ENCODE measurements at places on chromosomes 7 and 10.

DNA sequence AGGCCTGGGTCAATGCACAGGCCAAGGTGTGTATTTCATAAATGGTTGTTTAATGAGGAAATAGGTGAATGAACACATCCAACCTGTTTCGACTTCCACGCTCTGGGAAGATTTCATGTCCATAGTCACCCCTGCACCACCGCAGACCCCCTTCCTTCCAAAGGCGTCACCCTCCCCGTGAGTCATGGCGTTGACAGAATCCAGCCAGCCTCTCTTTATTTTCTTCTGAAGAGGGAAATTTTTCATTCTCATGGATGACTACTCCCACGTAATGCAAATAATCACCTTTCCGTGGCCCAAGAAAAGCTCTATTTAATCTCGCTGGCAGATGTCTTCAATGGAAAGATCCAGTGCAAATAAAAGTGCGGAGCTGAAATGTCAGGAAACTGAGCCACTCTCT lies 75.3 kb upstream of the FOXK1 start:
- peak; percentile 44 for DNase-seq

DNA sequence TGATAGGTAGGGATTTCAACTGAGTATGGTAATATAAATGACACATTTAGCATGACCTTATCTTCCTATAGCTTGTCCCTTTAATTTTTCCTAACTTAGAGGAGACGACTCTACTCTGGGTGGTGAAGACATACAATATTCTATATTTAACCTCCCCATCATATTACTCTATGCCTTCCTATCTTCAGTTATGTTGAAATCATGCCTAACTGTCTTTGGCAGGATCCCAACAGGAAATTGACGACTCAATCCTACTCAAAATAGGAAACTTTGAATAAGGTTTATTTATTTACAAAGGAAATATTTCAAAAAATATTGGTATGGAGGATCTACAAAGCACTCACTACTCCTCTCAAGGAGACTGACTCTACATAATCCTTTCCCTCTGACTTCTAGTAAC lies 24.1 kb upstream of the SEMA3A start:
- no peak for DNase-seq

- DNase-seq: no peak
Measured at GRCh38 chr10:8233049-8233448, 178.6 kb downstream of the GATA3 start.

DNA sequence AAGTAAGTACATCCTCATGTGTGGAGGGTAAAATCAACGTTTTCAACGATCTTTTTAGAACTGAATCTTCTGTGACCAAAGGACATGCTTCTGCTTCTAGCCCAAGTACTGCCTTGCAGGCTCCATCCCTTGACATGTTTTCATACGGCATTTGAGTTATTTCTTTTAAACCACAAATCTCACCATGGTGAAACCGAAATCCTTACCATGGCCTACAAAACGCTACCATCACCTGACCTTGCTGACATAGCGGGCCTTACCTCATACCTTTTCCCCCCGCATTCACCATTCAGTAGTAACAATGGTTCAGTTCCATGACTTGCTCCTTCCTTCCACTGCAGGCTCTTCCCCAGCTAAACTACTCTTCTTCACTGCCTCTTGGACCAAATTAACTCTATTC lies 3.5 kb downstream of the RNF216 start:
- peak; percentile 9 for DNase-seq

DNA sequence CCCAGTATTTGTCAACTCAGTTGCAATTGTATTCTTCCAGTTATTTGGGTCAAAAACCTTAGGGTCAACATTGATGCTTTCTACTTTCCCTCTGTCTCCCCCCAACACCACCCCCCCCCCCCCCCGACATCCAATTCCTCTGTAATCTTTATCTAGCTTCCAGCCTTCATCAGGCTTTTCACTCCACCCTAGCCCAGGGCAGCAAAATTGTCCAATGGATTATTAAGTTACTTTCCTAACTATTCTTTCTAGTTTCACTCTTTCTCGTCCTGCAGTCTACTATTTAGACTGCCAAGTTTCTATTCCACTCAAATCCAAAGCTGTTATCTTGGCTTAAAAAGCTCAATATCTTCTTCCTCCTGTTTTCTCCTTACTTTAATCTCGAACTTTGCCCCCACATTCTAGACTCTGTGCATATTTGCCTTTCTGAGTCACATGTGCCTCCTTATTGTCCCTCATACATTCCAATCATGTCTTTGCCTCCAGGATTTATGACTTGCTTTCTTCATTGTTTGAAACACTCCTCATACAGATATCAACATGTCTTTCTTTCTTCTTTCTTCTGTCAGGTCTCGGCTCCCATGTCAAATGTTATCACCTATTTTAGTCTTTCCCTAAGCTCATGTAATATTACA lies 196.6 kb upstream of the TMEM196 start:
- no peak for DNase-seq

GRCh38 chr7:27478084-27478483 lies 184.6 kb downstream of the HIBADH start:
- DNase-seq: no peak

DNA sequence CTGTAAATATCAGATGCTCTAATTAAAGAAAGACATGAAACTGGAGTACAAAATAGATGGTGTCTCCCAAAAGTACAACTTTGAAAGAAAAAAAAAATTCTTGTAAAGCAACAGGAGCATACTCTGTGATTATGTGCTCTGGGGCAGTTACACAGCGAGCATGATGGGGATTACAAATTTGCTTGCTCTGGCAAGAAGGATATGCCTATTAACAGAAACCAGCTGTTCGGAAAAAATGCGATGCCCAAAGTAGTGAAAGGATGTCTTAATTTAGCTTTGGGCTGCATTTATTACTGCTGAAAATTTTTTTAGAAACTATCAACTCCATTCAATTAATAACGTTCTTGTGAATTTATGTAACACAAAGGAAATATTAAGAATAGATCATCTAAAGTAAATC lies 256.9 kb upstream of the TPK1 start:
- no peak for DNase-seq

GRCh38 chr10:60521974-60522405 lies 132.3 kb upstream of the ANK3 start:
- DNase-seq: no peak

- DNase-seq: no peak
Measured at GRCh38 chr7:109868215-109868860, 1222.6 kb upstream of the LRRN3 start.

DNA sequence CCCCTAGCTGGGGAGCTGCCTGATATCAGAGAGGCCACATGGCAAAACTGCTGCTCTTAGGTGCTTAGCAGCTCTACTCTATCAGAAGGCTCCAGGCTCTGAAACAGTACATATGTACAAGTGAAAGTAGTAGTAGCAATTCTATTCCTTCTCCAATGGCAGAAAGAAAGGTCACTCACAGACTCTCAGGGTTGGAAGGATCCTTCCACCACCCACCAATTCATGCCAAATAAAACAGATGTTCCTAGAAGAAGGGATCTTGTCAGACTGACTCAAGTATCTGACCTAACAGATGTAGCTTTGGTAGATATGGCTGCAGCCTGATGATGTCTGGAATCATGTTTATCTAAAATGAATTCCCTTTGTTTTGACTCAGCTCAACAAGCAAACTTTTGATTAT lies 8.0 kb upstream of the ALDH18A1 start:
- no peak for DNase-seq

DNA sequence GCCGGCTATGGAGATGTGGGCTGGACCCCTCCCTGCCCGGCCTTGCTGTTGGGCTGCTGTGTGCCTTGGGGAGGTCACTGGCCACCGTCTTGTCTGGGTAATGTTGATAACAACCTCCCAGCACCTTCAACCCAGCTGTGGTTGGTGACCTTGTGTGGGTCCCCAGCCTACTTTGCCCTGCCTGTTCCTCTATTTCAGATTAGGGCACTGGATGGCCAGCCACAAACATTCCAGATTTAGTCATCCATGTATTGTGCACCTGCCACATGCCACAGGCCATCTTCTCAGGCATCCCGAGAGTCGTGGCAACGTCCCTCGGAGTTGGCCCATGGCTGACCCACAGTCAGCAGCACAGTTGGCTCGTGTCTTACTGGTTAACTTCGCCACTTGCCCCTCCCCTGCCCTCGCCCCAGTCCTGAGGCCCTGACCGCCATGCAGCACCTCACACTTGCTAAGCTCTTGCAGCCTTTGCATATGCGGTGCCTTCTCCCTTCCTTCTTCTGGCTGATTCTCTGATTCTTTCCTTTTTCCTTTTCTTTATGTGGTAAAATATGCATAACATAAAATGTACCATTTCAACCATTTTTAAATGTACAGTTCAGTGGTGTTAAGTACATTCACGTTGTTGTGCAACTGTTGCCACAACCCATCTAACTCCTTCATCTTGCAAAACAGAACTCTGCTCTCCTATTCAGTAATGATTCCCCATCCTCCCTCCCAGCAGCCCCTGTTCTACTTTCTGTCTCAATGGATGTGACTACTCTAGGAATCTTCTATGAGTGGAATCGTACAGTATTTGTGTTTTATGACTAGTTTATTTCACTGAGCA lies 60.6 kb downstream of the PRF1 start:
- no peak for DNase-seq

DNA sequence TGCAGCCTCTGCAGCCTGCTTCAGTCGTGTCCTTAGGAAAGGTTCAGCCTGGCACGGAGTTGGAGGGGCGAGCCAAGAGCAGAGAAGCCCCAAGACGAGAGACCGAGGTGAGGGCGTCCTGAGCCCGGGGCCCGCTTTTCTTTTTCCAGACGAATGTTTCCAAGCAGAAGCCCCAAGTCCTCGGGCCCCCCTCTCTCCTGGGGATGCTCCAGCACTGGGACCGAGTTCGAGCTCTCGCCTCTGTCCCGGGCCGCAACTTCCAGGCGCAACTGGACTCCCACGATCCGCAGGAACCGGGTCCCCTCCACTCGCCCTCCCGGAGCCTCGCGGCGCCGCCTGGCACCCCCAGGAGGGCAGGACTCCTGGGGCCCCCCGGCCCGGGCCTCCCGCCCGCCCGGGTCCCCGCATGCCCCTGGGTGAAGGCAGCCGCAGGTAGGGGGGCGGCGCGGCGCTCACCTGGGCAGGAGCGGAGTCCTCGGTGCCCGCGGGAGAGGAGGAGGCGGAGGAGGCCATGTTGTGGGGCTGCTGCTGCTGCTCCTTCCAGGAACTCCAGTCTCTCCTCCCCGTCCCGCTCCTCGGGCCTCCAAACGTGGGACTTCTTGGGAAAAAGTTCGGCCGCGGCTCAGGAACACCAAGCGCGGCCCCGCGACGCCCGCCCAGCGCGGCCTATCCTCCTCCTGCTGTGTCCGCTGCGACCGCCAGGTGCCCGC lies 45.3 kb upstream of the CDK1 start:
- peak; percentile 83 for DNase-seq

DNA sequence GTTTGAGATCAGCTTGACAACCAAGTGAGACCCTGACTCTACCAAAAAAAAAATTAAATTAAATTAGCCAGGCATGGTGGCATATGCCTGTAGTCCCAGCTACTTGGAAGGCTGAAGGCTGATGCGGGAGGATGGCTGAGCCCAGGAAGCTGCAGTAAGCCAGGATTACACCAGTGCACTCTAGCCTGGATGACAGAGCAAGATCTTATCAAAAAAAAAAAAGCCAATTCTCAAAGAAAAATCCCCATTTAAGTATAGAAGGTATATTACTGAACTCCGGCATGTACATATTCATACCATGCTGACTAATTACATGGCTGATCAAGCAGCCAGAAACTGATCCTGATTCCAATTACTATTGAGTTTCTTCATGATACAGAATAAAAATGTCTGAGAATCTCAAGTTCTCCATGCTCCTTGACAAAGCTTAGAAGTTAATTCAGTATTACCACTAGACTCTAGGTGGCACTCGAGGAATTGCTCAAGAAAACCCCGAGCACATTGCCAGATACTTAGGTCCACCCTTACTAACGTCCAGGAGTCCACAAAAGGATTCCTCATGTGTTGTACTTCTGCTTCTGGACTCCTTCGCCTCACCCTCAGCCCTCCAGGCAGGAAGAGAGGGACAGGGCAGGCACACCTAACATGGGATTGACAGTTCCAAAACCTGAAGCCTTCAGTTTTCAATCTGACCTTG lies 148.9 kb downstream of the PARD3 start:
- DNase-seq: no peak

GRCh38 chr10:101888251-101888949 lies 44.8 kb upstream of the KCNIP2 start:
- DNase-seq: no peak

GRCh38 chr7:150898475-150899011 lies 46.2 kb downstream of the AOC1 start:
- peak; percentile 83 for DNase-seq

DNA sequence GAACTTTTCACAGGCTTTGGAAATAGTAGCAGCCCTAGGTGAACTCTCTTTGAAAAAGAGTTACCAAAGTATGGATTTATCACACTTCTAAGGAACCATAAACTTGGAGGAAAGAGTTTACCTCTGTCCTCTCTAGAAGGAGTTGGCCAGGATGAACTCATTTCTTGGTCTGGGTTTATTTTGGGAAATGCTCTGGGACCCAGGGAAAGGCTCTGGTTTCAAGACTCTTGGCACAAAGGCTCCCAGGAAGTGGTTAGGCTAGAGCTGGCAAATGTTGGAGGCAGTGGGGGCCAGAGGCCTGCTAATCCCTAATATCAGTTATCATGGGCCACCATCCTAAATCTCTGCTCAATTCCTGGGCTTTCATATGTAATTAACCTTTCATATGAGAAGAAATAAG lies 36.3 kb upstream of the CDK6 start:
- no peak for DNase-seq

- peak; percentile 5 for DNase-seq
Measured at GRCh38 chr7:142804728-142805207, 34.0 kb downstream of the PRSS2 start.

GRCh38 chr10:121843379-121843778 lies 84.5 kb downstream of the ATE1 start:
- DNase-seq: no peak

GRCh38 chr7:120658516-120658915 lies 199.4 kb downstream of the TSPAN12 start:
- no peak for DNase-seq

- DNase-seq: no peak
Measured at GRCh38 chr7:75033826-75034225, 39.8 kb downstream of the RCC1L start.

DNA sequence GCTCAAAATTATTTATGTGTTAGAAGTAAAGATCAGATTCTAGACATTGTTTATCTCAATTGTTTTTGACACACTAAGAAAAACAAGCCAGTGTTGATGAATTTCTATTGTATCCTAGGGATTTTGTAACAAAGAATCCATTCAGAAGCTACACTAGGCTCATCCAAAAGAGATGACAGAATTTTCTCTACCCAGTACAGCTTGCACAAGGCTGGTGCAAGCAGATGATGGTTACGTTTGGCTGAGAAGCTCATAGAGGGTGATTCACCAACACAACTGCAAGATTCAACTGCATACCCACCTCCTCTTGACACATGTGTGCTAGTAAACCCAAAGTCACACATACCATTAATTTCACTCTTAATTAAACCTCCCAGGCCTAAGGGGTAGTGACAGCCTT lies 20.8 kb downstream of the GRM3 start:
- DNase-seq: no peak

Measured in suprapubic skin (tissue), 4 donors.